Type B pancreatic cell (in vitro differentiated cells): ENCODE measurements at places on chromosomes 2 and 18.

DNA sequence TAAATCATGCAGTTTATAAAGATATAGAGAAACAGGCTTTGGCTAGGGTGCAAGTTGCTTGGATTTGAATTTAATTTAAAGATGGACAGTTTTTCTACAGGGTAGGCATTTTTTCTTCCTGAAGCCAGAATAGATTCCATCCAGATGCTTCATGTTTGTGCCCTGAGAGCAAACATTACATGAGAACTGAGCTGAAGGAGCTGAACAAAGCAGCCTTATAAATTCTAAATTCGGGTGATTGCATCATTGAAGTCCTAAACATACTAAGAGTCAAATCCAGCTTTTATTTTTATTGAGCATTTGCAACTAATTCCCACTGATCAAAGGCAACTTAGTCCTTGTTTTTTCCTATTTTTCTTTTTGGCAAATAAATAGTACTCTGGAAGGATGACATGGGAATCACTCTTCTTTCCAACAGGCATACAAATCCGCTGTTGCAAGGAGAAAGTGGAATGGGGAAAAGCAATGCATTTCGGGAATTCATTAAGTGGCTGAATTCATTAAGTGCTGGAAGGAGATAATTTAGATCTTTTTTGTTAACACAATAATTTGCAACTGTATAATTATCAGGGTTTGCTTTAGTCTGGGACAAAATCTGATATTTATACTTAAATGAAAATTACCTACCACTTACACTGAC lies 828.0 kb downstream of the SLC4A3 start:
- no peak for DNase-seq

DNA sequence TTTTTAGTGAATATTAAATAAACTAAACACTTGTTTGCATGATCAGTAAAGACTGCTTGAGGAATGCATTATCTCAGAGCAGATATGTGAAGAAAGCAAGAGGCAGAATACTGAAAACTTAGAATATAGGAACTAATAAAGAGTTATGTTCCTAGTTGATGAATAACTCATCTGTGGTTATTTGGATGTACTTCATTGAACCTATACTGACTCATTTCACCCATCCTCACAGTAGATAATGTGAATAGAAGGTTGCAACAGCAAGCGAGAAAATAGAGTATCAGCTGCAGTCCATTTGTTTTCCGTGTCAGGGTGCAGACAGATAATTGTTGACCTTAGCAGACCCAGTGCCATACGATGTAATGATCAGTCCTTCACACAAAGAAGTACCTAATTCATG lies 945.7 kb upstream of the LRRTM1 start:
- no peak for DNase-seq

- DNase-seq, result no peak
These were observed 95.3 kb downstream of the EVA1A start for GRCh38 chr2:75465317-75465984.

- DNase-seq, result no peak
These were observed 889.3 kb upstream of the CELF4 start for GRCh38 chr18:38454764-38455469.

GRCh38 chr2:27798948-27799645 lies 27.6 kb downstream of the MRPL33 start:
- DNase-seq, result peak; percentile 47

DNA sequence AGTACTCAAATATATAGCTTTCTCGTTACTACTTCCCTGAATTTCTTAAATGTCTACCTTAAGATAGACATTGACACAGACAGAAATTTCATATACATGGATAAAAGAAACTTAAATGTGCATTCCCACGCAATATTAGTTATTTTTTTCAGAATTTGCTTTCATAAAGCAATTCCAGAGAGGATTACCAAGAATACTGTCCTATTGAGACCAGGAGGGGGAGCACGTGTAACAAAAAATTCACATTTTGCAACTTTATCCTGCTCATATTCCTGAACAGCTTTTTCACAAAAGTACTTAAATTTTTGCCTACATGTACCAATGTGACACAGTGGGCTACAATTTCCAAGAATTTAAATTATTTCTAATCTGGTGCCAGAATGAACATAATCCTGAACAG lies 30.7 kb upstream of the ERCC3 start:
- no peak for DNase-seq

GRCh38 chr2:113277474-113278072 lies 1.1 kb downstream of the PAX8 start:
- DNase-seq, result no peak

DNA sequence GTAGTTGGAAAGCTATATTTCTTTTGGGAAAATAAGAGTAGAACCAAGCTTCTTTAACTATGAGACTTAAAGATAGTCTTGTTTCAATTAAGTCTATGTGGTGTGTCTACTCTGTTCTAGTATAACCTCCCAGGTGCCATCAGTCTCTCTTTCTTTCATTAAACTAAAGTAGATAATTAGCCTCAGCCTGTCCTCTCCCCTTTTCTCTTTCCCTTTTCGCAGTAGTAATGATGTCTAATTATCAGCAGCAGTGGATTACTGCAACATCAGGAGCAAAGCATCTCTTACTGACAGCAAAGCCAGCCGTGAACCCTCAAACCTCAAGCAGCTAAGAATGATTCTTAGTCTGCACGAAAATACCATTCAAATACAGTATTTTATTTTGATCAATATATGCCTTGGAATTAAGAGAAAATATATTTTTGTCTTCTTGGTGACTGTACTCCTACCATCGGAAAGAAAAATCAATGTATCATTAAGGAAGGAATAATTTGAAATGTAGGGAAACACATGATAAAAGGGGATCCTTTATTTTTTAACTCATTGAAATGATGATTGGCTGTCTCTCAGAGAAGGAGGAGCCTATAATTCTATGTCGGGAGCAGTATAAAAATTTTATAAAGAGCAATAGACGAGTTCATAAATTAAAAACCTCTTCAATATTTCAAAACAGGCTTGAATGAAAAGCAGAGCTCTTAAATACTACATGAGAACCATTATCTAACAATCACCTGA lies 4.5 kb downstream of the NOL4 start:
- no peak for DNase-seq
